GM12864 (cell line): ENCODE measurements at places on chromosomes 13 and 19.

GRCh38 chr13:33665626-33666175 is 152.2 kb upstream of the RFC3 start:
- no peak for DNase-seq

GRCh38 chr19:18589380-18590272 is 1.0 kb downstream of the REX1BD start:
- no peak for DNase-seq

GRCh38 chr13:27161980-27162379 is 9.6 kb downstream of the USP12 start:
- no peak for DNase-seq

GRCh38 chr19:17248011-17248776 is 2.5 kb upstream of the NR2F6 start:
- DNase-seq, result no peak

- DNase-seq, result no peak
Observed at GRCh38 chr19:28898249-28898648, 314.7 kb downstream of the UQCRFS1 start.

DNA sequence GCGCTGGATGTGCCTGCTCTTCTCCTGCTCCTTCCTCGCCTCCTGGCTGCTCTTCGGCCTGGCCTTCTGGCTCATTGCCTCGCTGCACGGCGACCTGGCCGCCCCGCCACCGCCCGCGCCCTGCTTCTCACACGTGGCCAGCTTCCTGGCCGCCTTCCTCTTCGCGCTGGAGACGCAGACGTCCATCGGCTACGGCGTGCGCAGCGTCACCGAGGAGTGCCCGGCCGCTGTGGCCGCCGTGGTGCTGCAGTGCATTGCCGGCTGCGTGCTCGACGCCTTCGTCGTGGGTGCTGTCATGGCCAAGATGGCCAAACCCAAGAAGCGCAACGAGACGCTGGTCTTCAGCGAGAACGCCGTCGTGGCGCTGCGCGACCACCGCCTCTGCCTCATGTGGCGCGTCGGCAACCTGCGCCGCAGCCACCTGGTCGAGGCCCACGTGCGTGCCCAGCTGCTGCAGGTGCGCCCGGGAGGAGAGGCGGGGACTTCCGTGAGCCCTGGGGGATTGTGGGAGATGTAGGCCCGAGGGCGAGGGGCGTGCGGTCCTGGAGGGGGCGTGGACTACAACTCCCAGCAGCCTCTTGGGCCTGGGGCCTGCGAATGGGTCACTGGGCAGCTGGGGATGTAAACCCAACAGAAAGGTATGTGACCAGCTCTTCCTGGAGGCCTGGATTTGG is 6.7 kb downstream of the KCNJ14 start:
- DNase-seq, result no peak

DNA sequence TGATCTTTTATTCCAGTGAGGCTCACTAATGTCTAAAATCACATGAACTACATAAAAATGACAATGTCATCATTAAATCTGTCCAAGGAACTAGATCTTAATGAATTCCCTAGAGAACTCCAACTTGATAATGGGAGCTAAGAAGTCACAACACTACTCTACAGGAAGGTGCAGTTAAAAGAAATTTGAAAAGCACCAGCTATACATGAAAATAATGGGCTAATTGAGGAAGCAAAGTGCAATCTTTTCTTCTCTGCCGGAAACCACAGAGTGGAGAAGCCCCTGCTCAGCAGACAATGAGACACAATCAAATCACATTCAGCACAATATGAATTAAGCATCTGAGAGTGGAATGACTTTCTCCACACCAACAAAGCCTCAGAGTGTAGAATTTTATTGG is 261.7 kb downstream of the LHFPL6 start:
- no peak for DNase-seq

- DNase-seq, result no peak
Observed at GRCh38 chr19:58203814-58204475, 21.1 kb downstream of the ZNF274 start.

GRCh38 chr19:41303954-41304353 is 6.0 kb upstream of the CCDC97 start:
- DNase-seq, result no peak

GRCh38 chr13:65613004-65613403 is 1617.1 kb downstream of the PCDH9 start:
- DNase-seq, result no peak

GRCh38 chr19:47633517-47633916 is 24.6 kb downstream of the BICRA start:
- no peak for DNase-seq

DNA sequence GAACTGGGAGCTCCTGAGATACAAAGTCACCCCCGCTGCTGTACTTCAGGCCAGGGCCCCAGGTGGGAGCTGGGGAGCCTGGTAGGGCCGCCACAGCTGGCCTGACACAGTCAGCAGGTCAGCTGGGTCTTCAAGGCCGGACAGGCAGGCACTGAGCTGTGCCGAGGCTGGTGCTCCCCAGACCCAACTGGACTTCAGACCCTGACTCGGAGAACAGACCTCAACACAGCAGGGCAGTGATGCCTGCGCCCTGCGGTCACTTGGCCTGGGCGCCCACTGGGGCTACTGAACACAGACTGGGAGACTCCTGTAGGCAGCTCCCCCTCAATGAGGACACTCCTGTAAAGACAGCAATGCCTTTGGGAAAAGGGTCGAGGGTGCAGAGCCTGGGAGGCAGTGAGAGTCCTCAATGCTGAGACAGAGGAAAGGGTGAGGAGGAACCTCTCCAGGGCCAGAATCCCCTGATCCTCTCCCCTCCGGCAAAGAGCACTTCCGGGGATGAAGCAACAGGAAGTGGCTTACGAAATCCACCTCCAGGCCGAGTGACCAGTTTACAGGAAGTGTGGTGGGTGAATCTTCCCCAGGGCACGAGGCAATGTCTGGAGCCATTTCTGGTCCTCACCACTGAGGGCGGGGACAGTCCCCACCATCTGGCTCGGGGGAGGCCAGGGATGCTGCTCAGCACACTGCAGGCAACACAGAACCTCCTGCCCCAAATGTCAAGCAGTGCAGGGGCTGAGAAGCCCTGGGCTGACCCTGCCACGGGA is 40.8 kb upstream of the ISYNA1 start:
- DNase-seq, result peak; percentile 62

- DNase-seq, result no peak
Observed at GRCh38 chr13:108003626-108004025, 211.7 kb downstream of the LIG4 start.

DNA sequence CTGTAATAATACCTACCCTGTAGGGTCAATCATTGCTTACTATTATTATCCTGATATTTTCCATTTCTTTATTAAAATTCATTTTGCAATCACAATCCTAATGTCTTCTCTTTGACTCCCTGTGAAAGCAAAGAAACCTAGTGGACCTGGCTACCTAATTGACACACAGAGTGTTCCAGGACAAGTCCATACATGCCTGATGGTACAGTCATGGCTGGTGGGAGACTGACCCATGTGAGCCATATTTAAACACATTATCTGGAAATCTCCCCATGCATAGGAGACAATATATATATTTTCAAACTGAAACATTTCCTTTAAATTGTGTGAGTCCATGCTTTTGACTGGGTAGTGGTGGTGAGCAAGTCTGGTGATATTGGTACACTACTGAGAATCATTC is 230.6 kb upstream of the DACH1 start:
- no peak for DNase-seq

- no peak for DNase-seq
Observed at GRCh38 chr13:32265726-32266125, 49.4 kb downstream of the ZAR1L start.

DNA sequence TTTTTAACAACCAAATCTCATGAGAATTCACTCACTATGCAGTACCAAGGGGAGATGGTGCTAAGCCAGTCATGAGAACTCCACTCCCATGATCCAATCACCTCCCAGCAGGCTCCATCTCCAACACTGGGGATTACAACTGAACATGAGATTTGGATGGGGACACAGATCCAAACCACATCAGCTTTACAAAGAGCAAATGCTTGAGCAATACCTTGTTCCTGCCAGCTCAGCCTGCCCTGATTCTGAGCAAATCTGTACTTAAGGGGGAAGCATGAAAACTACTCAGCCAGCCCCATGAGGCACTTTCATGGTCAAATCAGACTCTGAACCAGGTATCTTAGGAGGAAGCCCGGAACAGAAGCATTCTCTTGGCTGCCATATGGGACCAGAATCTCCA is 259.9 kb downstream of the TBC1D4 start:
- no peak for DNase-seq

- DNase-seq, result no peak
Observed at GRCh38 chr13:46830405-46831005, 33.5 kb upstream of the ESD start.

DNA sequence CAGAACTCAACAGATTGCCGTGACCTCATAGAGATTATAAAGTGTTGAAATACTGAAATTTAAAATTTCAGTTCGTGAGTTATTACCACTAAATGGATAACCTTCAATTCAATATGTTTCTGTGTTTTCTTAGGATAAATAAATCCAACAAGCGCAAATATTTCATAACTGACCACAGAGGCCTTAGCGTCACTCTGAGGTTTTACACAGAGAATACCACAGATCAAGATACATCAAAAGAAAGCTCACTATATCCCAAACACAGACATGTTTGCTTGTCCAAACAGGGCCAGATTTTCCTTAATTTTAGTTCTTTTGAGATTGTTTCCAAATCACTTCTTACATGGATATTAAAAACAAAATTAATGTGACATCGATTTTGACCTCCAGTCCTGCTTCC is 235.8 kb downstream of the EFNB2 start:
- DNase-seq, result no peak

GRCh38 chr19:40244579-40245317 is 18.3 kb upstream of the CCNP start:
- no peak for DNase-seq

- no peak for DNase-seq
Observed at GRCh38 chr13:42611086-42611779, 37.3 kb downstream of the TNFSF11 start.

DNA sequence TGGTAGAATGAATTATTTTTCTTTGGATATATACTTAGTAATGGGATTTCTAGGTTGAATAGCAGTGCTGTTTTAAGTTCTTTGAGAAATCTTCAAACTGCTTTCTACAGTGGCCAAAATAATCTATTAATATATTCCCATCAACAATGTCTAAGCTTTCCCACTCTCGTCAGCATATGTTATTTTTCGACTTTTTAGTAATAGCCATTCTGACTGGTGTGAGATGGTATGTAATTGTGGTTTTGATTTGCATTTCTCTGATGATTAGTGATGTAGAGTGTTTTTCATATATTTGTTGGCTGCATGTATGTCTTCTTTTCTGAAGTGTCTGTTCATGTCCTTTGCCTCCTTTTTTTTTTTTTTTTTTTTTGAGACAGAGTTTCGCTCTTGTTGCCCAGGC is 90.2 kb upstream of the CSNK1A1L start:
- DNase-seq, result no peak

DNA sequence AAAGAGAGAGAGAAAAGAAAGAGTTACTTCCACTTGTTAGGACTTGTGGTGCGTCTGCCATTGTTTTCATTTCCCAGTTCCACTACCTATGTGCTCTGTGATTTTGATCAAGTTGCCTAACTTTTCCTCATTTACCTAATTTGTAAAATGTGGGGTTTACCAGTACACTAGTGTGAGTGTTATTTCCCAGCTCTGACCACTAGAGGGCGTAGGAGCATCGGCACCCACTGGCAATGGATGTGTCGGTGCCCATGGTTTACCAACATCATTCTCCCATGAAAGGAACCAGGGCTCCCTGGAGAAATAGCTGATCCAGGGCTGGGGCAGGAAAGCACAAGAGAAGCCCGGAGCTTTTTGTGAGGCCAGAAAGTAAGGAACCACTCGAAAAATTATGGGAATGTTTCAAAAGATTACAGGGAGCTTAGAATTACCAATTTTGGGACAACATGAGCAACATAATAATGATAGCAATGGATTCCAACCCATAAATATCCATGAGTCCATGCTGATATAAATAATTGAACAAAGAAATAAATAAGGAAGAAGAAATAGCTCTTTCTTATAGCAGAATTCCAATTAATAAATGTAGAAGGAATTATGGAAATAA is 15.1 kb upstream of the CEACAM4 start:
- DNase-seq, result peak; percentile 12

DNA sequence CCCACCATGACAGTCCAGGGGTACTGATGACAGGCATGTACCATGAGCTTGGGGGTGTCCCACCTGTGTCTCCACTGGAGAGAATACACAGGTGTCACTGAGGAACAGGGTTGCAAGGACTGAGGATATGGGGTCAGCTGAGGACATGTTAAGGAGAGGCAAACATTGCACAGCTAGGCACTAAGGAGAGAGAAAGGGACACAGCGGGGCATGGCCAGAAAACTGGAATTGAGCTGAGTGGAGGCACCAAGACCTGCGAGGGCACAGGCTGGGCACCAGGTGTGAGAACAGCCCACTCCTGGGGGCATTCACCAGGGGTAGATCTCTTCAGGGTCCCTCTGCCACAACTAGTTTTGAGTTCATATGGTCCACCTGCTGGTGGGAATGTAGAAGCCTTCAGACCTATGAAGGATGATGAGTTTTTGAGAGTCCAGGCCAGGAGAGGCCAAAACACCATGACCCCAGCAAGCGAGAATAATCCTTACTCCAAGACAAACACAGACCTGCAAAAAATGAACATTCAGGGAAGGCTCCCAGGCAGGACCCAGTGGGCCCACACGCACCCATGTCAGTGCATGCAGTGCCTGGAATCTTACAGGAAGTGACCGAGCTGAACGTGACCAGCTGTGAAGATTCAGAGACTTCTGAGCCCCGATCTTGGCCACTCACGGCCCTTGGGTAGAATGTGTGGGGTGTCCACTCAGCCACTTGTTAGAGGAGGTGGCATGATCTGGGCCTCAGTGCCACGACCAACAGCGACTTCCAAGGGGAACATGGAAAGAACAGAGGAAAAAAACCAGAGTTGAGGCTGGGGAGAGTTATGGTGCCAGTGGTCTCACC is 1.4 kb upstream of the ZNF584 start:
- no peak for DNase-seq

DNA sequence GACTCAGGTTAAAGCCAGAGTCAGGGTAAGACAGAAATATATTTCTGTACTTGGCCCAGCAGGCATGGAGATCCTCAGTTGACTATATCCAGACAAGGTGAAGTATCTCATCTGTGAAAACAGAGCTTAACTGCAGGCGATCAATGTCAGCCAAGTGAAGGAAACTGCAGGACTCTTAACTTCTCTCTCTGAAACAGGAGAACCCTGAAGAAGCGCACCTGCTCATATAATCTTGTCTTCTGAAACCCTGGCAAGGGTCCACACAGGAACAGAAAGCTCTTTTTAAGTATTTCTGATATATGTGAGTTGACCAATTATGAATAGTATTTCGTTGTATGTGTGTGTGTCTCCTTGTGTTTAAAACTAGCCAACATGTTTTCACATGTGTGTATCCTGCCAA is 504.8 kb upstream of the SLITRK5 start:
- no peak for DNase-seq

GRCh38 chr13:71090990-71091389 is 776.0 kb downstream of the DACH1 start:
- no peak for DNase-seq

DNA sequence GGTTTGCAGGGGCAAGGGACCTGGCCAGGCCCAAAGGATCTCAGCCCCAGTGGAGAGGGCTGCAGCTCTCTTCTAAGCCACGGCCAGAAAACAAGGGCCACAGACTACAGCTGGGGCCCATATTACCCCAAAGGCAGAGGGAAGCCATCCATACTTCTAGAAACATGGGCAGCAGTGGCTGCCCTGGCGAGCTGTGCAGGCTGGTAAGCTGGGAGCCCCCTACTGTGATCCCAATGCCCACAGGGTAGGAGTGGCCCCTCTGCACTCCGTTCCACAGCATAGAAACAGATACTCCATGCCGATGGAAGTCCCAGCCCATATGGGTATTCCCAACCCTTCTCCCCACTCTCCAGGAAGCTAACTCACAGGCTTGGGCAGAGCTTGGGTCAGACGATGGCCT is 25.1 kb downstream of the VSTM2B start:
- DNase-seq, result no peak

GRCh38 chr19:29499921-29500590 is 25.7 kb upstream of the VSTM2B start:
- DNase-seq, result no peak
